A172 (cell line): ENCODE measurements at places on chromosomes 4 and X.

DNA sequence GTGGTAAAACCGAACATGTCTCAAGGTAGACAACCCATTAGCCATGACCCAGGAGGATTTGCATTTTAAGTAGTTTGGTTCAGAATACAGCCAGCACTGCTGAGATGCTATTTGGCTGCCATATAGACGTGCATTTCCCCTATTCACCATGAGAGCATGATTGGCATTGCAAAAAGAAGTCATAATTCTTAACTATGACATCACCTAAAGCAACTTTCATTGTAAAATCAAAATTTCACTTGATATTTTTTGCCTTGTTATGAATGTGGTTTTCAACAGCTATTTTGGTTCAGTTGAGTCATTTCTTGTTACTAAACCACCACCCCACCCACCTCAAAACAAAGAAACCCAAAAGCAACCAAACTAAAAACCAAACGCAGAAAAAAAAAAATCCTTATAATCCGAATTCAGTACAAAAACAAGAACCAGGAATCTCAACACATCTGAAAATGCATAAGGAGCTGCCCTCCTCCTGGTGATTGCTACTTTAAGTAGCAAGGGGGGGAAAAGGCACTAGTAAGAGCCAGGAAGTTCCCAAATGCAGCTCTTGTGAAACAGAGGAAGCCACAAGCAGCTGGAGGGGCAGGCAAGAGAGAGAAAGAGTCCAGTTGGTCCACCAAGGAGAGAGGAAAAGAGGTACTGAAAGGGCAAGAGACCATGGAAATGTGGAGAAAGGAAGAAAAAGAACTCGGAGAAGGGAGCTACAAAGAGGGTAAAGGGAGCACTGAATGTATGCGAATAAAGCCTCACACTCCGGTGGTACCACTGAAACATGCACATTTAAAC is 3.1 kb downstream of the SLITRK4 start:
- DNase-seq, result no peak

DNA sequence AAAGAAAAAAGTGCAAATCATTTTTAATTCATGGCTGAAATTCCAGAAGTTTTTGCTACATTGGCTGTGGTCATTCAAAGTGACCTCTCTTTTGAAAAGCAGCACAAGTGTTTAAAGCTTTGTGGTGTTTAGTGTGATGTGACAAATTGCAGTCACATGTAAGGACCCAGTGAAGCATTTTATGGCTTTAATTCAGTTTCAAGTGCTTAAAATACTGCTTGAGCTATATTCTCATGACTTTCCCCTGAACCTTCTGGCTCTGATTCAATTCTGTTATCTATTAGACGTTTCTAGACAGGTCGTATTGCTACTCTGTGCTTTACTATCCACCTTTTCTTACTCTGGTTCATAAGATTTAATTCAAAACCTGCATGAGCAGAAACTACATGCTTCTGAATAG is 105.8 kb downstream of the FAT4 start:
- DNase-seq, result peak; percentile 1

DNA sequence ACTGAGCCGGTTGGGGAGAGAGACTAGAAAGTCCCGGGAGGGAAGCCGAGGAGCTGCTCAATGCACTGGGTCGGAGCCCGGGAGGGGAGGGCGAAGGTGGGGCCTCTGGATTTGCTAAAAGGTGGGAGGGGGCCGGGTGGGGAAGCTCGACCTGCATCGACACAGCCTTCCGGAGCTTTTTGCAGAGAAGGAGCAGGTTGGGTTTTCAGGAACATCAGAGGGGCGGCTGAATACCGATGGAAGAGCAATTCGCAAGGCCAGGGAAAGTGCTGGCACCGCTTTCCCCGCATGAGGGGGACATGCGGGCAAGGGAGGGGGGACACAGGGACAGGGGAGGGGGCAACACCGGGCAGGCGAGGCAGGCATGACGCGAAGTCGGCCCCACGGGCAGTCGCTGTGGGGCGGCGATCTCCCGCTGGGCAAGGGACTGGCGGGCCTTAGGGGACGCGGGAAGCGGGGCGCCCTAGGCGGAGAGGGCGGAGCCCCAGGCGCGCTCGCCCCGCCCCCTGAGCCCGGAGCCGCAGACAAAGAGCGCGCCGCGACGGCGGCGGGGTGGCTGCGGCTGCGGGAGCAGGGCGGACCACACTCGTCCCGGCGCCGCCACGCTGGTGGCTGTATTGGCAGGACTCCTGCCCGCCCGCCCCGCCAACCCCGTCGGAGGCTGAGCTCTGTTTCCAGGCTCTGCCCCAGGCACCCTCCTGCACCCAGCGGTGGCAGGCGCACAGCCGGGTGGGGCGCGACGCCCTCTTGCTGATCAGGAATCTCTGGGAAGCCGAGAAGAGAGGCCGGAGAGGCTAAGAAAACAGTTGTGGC is 11.6 kb downstream of the PDZD4 start:
- DNase-seq, result peak; percentile 36

GRCh38 chr4:101643186-101643837 is 147.2 kb upstream of the BANK1 start:
- peak; percentile 5 for DNase-seq

- no peak for DNase-seq
Measured at GRCh38 chr4:112189754-112190153, 41.8 kb upstream of the AP1AR start.

GRCh38 chrX:15298201-15298600 is 17.2 kb downstream of the ASB11 start:
- DNase-seq, result no peak

DNA sequence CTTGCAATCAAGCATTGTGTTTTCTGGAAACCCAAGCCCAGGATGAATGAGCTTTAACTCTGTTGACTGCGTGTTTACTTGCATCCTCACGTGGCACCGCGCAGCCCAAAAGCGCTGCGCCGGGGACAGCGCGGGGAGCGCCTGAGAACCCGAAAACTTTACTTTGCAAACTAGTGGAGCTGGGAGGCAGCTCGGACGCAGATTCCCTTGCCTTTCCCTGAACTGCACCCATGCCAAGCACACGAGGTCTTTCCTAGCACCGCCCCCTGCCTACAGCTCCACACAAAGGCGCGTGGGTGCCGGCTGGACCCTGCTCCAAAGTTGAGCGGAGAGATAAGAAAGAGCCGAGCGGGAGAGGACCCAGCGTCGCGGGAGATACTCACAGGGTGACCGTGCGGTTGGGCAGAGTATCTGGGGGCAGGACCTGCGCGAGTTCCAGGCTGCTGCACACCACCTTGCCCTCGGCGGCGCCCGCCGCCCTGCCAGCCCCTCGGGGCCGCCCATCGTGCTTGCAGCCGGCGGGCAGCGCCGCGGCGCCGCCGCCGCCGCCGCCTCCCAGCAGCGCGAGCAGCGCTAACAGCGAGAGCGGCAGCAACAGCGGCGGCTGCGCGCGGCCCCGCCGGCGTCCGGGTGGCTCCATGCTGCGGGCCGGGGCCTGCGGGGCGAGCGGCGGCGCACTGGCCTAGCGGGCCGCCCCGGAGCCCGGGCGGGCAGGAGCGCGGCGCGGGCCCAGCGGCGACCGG is 550 bp downstream of the ADGRA3 start:
- DNase-seq, result peak; percentile 54

GRCh38 chr4:169485791-169486742 is 126.3 kb downstream of the NEK1 start:
- DNase-seq, result peak; percentile 25

DNA sequence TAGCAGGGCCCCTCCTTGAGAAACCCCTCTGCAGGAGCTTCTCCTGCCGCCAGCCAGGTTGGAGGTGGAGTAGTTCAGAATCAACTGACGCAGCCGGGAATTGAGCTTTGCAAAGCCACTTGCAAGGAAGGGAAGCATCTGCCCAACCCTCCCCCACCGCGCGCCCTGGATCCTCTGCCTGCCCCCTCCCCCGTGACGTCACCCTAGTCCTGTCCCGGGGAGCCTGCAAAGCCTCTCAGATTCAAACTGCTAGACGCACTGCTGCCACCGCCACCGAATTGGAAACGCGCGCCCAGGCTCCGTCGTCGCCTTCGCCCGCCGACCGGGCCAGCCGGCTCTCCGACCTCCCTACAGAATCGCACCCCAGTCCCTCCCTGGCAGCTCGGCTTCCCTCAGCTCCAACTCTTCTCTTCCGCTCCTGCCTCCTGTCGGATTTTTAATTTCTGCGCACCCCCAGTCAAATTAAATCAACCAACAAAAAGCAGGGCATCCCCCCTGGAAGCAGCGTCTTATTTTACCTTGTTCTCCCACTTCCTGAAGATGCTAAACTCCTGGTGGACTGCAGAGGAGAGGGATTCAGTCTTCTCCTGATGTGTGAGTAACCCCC is 3.8 kb downstream of the SLITRK2 start:
- peak; percentile 9 for DNase-seq

DNA sequence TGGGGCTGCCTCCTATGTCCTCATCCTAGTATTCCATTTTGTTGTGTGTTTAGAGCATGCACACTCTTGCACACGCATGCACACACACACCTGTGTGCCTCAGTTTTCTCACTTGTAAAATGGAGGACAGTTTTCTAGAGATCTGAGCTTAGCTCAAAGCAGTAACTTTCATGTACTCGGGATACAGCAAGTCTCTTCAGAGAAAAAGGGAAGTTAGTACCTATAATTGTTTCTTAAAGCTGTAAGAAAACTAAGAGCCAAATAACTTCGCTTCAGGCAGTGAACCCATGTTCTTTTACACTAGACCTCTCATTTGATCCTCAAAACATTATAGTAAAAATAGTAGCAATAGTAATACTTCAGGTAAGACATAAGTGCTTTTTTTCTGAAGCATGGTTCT is 49.6 kb downstream of the KIT start:
- DNase-seq, result no peak

- DNase-seq, result no peak
Measured at GRCh38 chr4:105710678-105711077, 2.1 kb downstream of the GSTCD start.

- DNase-seq, result no peak
Measured at GRCh38 chr4:90084967-90085295, 42.3 kb upstream of the CCSER1 start.

DNA sequence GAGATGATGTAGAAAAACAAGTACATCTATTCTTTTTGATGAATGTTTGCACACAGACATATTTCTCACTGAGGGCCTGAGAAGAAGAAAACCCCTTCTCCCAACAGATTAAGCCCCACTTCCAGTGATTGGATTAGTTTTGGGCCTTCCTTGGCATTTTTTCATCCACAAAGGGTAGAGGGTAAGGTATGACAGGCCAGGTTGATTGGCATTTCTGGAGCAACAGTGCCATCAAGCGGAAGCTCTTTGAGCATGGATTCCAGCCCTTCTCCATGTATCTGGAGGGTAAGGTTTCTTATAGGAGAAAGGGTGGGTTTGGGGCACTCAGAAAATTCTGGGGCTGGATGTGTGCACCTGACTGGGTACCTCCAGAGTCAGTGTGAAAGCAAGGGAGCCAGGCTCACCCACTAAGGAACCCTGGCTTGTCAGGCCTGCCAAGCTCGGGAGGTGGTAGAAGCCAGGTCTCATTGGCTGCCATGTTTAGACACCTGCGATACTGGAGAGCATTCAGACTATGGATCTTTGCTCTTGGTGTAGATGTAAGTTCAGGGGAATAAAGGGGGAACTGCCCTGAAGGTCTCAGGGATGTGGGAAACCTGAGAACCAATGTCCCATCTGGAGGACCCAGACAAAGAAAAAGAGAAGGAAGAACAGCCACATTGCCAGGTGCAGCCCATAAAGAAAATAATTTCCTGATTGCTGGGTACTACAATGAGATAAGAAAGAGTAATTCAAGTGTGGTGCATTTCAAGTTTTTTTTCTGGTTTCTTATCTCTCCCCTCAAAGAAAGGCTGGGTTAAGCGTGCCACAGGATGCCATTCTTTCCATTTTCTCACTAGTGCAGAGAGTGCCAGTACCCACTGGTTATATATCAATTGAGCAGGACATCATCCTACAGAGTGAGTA is 222.3 kb upstream of the AGTR2 start:
- DNase-seq, result no peak

- no peak for DNase-seq
Measured at GRCh38 chr4:55756208-55756607, 63.4 kb upstream of the EXOC1L start.

DNA sequence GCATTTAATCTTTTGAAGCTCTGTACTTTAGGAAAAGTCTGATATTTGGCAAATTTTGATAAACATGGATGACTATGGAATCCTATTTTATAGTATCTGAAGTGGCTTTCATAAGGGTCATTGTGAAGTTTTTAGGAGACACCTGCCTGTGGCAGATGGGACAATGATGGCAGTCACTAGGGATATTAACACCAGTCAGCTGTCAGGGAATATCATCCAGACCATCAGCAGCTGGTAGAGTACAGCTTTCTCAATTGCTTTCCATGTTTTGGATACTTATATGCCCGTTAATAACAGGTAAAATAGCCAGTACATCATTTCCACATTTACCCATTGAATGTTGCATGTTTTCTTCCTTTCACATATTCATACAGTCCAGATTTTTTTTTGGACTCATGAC is 39.1 kb downstream of the NPNT start:
- no peak for DNase-seq

- no peak for DNase-seq
Measured at GRCh38 chrX:14440106-14440505, 89.2 kb upstream of the GLRA2 start.
